Activated CD4-positive, alpha-beta T cell treated with anti-CD3 and anti-CD28 coated beads, Interleukin-2, amount 50 U/mL, for 1 hour (primary cell): ENCODE measurements at places on chromosomes 6 and 20.

DNA sequence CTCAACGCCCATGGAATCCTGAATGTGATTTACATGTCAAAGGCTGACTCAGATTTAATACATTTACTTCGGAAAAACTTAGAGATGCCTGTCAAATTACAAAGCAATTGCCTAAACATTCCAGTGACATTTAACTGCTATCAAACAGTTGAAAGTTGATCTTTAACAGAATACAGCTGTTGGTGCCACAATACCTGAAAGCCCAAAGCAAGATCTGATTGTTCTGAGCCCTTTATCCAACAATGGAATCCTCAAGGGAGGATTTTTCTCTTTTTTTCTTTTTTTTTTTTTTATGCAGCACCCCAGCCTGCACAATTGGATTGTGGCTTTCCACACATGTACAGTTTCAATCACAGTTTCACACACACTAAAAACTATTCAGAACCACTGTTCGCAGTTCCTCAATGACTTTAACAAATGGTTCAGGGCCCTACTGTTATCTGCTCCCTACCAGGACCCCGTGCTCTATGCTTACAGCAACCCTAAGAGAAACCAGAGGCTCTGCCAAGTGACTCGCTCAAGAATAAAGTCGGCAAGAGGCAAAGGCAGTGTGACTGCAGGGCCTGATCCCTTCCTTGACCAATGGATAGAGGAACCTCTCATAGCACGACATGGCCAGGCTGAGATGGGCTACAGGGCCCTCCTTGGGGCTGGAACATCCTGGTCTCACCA lies 33.3 kb downstream of the EPB41L2 start:
- no peak for DNase-seq

- DNase-seq, result no peak
Measured at GRCh38 chr20:8798505-8798904, 270.4 kb upstream of the PLCB4 start.

GRCh38 chr20:53243152-53243551 lies 271.0 kb downstream of the TSHZ2 start:
- DNase-seq, result no peak

- no peak for DNase-seq
Measured at GRCh38 chr6:143293523-143293922, 157.0 kb downstream of the ADAT2 start.

DNA sequence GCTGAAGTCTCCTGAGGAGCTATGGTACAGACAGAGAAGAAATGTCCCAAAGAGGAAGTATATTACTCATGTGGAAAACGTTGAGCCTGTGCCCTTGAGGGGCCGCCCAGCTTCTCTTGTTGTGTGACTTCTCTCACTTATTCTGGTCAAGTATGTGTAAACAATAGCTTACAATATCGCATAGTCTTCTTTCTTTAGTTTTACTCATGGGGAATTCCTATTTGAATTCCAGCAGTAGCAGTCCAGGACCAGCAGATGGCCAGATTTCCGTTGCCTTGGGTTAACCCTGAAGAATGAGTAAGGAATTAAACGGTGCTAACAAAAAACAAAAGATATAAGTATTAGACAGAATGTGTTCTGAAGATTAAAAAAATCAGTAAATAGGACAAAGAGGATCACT lies 522.0 kb upstream of the GJE1 start:
- DNase-seq, result no peak

DNA sequence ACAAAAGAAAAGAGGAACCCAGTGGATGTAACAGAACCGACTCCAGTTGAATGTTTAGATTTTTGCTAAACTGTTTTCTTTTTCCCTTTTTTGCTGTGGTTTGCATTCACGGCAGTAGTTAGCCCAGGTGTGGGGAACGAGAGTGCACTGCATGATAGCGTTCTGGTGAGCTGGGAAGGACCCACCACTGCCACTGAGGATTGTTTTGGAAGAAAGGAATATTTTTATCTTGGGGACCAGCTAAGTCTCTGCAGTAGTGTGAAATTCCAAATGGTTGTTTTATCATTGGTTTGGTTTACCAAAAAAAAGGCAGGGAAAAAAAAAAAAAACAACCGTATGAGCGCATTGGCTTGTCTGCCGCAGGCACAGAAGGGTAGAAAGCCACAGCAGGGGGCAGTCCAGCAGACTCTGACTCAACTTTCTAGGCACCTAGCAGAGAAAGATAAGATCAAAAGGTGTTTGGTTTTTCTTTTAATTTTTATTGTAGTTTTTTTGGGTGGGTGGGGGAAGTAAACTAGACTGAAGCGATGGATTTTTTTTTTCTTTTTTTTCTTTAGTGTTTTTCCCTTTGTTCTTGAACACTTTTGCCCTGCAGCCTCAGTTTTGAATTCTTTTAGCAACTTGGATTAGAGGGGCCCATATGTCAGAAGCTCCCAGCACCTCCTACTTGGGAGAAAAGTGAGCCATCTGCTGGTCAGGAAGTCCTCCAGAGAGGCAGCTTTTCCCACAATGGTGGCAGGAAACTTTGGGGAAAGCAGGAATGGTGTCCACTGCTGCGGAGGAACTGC lies 13.5 kb upstream of the RAB5IF start:
- peak; percentile 56 for DNase-seq

DNA sequence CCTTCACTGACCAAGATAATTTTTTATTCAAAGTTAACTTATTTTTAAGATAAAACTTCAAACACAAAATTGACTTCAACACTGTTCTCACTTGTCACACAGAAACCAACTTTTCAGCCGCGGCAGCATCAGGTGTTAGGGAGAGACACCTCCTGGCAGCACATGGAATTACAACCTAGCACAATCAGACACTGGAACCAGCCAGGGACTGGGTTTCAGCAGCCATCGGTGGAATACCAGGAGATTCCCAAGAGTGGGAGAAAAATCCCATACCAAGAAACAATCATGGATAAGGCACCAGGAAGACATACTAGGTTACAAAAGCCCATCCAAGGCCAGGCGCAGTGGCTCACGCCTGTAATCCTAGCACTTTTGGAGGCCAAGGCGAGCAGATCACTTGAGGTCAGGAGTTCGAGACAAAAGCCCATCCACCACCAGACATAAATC lies 70.0 kb downstream of the SNX5 start:
- DNase-seq, result peak; percentile 60

GRCh38 chr20:57598060-57598459 lies 22.2 kb downstream of the ZBP1 start:
- DNase-seq, result no peak

GRCh38 chr20:11776687-11777086 lies 141.0 kb upstream of the BTBD3 start:
- DNase-seq, result no peak

GRCh38 chr6:147740916-147741315 lies 232.4 kb downstream of the SAMD5 start:
- DNase-seq, result no peak

DNA sequence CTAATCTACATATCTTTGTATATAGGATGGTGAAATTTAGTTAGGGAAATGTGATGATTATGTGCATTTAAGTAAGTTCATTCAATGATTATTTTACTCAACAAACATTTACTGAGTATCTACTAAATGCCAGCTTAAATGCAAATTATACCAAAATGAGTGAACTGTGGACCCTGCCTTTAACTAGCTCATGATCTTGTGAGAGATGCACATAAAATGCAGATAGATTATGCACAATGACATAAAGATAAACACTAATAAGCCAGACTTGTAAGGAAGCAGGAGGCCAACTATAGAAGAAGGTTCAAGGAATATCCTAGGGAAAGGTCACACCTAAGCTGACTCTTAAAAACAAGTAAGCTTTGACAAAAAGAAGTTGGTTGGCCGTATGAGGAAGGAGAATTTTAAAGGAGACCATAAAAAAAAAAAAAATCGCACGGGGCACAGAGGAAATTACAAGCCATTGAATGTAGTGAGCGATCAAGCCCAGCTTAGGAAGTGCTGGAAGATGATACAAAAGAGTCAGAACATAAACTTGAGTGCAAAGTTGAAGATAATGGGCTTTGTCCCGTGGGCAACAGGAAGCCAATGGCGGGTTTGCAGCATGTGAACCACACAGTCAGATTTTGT lies 107.9 kb downstream of the NRSN1 start:
- no peak for DNase-seq

DNA sequence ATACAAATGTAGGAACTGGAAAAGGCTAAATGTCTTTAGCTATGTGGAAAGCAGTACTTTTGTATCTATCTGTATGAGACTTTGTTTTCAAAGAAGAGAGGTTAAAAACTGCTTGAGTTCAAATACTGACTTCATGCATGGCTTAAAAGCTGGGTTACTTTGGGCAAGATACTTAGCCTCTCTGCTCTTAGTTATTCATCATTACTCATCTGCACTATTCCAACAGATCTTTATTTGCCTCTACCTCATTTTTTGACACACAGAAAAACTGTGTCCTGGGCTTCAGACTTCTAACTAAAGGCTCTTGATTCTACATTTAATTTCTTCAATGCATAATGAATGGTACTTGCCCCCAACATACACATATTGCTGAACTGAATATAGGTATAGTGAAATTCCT lies 114.8 kb downstream of the DST start:
- no peak for DNase-seq

- DNase-seq, result no peak
Measured at GRCh38 chr6:159609652-159610178, 83.3 kb downstream of the SOD2 start.

- DNase-seq, result no peak
Measured at GRCh38 chr6:93420163-93420795, 920 bp upstream of the EPHA7 start.

GRCh38 chr6:156752666-156753301 lies 24.4 kb upstream of the ARID1B start:
- DNase-seq, result no peak

- peak; percentile 79 for DNase-seq
Measured at GRCh38 chr6:31128093-31128676, 7.9 kb upstream of the CDSN start.

- no peak for DNase-seq
Measured at GRCh38 chr20:23272176-23273029, 78.2 kb upstream of the NXT1 start.

- no peak for DNase-seq
Measured at GRCh38 chr6:133630651-133631050, 258.3 kb upstream of the TCF21 start.

DNA sequence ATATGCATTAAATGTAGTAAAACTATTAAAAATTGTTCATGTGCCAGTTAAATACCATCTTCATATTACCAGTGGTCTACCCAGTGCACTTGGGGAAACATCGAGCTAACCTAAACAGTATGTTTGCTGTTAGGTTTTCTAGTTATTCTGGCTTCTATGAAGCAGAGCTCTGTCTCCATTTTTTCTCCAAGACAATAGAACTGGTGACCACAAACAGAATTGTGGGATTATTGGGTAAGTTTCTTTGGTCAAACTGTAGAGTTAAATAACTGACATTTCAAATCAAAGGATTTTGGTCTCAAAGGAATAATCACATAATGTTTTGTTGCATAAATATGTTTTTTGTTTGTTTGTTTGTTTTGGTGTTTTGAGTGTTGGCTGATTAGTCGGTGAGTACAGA lies 40.5 kb upstream of the EDN3 start:
- no peak for DNase-seq
